ENCODE measurements at places on chromosomes 1 and 21.

DNA sequence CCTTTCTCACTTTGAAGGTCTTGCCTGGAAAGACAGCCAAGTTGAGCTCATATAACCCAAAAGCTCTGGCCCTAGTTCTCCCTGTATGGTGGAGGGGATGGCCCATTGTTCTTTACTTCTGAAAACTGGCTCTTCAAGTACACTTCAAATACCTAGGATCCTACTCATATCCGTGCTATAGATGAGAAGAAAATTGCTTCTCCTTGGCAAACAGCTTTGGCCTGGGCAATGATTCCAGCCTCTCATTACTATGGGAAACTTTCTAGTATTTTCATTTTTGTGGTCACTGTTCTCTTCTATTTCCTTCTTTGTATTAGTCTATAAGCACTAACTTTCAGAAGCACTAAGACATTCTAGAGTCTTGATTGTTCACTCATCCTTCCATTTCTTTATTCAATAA is 53.7 kb downstream of the ZNF697 start:
- no peak for DNase-seq

- DNase-seq: no peak
Observed at GRCh38 chr1:201110138-201110537, 2.1 kb downstream of the CACNA1S start.

- DNase-seq: no peak
Observed at GRCh38 chr1:14983277-14983676, 170.3 kb upstream of the TMEM51 start.

DNA sequence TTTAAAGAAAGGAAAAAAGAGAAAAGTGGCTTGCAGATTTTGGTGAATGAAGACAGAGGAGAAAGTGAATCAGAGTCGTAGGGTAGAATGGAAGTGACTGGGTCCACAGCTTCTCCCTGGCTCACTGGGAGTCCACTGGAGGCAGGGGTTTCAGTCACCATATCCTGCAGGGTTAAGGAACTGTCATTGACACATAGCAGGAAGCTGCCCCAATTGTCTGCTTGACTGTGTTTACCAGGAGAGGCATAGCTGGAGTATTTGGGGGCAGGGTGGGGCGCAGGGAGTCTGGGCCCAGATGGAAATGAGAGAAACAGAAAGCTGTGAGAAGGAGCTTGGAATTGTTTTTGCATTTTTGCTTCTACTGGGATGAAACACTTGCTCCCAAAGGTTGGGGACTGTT is 228.8 kb upstream of the CSF3R start:
- DNase-seq: no peak

GRCh38 chr1:93910305-93910704 is 1.1 kb upstream of the GCLM start:
- no peak for DNase-seq

- no peak for DNase-seq
Observed at GRCh38 chr1:42910985-42911384, 47.7 kb downstream of the SLC2A1 start.

DNA sequence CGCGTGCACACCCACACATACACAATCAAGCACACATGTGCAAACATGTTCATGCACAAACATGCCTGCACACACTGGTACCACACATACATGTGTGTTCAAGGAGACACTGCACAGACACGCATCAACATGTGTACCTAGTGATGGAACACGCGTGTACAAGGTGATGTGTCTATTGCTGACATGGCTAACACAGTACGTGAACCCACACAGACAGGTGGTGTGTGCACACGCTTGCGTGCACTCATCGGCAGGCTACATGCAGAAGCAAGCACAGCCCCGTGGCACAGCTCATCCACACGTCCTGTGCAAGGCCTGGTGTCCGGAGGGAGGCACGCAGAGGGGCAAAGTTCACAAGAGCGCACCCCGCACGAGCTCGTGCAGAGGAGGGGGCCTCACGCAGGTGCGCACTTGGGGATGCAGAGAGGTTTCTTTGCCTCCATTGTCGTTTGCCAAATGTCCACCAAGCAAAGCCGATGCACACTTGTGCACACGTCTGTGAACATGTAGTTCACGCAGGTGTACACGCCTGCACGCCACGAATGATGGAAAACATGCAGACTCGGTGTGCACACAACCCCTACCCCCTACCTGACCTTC is 969 bp downstream of the ACAP3 start:
- no peak for DNase-seq

- DNase-seq: peak; percentile 40
Observed at GRCh38 chr1:218529646-218530300, 184.6 kb downstream of the TGFB2 start.

DNA sequence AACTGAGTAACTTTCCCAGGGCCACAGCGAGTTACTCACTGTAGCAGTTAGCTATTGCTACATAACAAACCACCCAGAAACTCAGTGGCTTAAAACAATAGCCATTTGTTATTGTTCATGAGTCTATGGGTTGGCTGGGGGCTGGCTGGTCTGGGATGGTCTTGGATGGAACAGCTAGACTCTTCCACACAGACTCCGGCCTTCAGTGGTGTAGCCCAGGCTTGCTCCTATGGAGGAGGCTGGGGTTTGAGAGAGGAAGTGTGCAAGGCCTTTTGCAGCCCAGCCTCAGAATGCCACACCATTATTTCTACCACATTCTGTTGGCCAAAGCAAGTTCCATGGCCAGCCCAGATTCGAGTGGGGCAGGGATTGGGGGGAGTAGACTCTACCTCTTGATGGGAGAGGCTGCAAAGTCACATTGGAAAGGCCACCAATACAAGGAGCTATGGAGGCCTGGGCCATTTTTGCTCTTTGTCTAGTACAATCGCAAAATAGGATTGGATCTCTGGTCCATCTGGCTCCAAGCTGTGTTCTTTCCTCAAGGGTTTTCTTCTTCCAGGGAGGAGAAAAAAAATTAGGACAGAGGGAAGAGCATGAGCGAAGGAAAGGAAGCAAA is 37.5 kb upstream of the TTC22 start:
- no peak for DNase-seq

- DNase-seq: peak; percentile 72
Observed at GRCh38 chr1:150186789-150187559, 37.3 kb downstream of the PLEKHO1 start.

DNA sequence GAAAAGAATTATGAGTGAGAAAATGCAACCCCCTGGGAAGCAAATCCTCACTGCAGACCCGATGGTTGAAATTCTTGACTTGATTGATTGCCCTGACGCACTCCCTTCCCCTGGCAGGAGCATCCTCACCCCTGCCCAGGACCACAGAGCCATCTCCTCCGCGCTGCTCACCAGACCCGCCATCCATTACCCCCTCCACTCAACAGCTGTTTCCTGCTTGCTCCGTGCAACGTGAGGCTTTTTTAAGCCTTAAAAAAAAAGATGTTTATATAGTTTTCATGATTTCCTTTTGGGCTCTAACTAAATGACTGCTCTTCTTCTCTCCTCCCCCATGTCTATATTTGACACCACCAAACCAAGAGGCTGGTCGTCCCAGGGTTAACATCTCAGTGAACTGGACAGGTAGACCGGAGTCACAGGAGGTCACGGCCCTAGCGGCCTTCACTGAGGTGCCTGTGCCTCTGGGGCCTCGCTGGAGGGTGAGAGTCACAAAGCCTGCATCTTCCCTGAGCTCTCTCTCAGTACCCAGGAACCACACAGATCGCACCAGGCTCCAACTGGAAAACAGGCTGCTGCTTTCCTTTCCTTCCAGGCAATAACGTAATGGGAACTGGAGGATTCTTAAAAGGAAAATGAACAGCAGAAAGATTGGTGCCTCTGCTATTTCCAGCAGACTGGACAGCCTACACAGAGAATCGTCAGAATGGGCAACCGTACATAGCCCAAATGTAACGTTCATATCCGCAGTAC is 49.8 kb downstream of the ZBTB18 start:
- DNase-seq: peak; percentile 53

DNA sequence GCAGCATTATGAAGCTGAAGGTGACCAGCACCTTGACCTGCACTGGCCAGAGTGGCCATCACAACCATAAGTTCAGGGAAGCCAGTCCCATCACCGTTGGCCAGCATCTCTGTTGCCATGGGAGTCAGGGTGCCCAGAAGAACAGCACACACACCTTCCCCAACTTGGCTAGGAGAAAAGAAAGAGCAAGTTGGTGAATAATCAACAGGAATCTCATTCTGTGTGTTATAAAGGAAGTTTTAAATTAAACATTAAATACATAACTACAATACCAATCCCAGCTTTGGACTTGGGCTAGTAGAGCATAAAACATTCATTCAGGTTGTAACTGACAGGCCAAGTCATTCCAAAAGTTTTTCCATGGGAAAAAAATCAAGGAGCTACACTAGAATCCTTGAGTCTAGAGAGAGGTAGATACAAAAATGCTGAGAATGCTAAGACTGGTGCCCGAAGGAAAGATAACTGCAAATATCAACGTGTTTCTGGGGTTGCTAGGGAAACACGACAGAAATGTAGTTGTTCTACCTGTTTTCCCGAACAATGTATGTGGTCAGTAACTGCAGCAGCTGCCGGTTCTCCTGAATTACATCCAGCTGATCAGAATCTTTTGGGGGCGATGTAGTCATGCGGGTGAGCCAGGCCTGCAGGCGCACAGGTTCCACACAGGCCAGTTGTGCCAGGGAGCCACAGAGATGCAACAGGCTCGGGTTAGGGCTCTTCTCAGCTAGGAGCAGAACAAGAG is 45.6 kb downstream of the UBR4 start:
- no peak for DNase-seq

GRCh38 chr1:93810316-93810715 is 68.7 kb downstream of the DNTTIP2 start:
- DNase-seq: peak; percentile 61

DNA sequence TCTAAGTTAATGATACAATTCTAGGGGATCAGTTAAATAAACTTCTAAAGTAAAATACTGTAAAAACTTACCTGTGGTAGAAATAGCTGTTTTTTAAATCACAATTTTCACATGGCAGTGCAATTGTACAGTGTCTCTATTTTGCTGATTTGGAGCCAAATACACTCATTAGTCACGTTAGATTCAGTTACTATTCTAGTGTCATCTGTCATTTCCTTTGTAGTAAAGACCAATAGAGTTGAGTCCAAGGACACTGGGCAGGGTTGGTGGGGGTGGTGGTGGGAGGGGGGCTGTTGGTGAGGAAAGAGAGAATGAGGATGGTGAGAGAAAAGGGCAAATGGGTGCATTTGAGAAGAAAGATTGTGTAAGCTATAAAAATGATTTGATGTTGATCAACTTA is 33.6 kb downstream of the CD55 start:
- DNase-seq: no peak

- no peak for DNase-seq
Observed at GRCh38 chr1:72837781-72838180, 555.4 kb upstream of the NEGR1 start.
